ENCODE measurements at places on chromosomes 2 and 18.

- DNase-seq = no peak
Observed at GRCh38 chr2:201419986-201420385, 31.3 kb downstream of the TRAK2 start.

DNA sequence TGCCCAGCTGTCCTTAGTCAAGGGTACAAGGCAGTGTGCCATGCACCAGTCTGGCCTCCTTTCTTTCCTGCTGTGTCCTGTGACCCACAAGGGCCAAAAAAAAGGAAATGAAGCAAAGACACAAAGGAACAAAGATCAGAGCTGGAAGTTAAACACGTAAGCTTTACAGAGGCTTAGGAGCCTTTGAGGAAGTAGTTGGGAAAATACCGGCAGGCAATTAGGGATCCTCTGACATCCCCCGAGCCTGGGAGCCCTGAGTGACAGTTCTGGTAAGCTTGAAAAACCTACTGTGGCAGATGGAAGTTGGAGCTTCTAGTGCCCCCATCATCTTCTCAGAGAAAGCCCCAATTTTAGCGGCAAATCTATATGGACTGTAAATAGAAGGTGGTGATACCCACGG lies 78.5 kb downstream of the SPRED2 start:
- DNase-seq = no peak

GRCh38 chr18:48184118-48184517 lies 225.1 kb downstream of the ZBTB7C start:
- no peak for DNase-seq

GRCh38 chr2:20852139-20852538 lies 29.2 kb upstream of the LDAH start:
- no peak for DNase-seq

- no peak for DNase-seq
Observed at GRCh38 chr2:177538323-177538722, 145.8 kb downstream of the AGPS start.

GRCh38 chr2:113915082-113915819 lies 25.4 kb downstream of the ACTR3 start:
- DNase-seq = no peak

DNA sequence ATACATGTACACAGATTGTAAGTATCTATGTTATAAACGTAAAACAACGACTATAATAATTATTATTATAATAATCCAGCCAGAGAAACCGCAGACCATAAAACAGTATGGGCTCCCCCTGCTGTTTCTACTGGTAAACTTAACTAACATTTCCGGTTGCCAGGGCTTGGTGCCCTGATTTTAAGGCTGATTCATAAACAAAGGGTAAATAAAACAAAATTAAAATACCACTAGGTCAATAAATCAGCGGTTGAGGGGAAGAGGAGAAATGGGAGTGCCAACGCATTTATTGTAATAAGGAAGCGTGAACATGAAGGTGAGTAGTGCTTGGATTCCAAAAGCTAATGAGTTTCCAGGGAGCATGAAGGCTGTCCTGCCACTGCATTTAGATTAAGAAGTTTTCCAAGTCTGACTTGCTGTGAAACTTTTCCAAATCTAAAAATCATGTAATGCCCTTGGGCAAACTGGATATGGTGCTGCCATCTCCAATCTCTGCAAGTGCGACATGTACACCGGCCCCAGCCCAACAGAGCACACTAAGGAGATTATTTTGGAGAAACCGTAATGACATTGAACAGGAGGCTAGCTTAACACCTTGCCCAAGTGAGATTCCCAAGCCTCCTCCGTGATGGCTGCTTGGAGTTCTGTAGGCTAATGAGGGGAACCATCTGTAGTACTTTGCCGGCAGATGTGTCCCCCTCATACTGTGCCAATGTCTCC lies 50.7 kb upstream of the HNRNPA3 start:
- no peak for DNase-seq

Measured in activated T-helper 1 cell treated with anti-CD3 and anti-CD28 coated beads, Interleukin-2, amount 50 U/mL, for 16 hours (primary cell).